ENCODE measurements at places on chromosomes 4 and X.

DNA sequence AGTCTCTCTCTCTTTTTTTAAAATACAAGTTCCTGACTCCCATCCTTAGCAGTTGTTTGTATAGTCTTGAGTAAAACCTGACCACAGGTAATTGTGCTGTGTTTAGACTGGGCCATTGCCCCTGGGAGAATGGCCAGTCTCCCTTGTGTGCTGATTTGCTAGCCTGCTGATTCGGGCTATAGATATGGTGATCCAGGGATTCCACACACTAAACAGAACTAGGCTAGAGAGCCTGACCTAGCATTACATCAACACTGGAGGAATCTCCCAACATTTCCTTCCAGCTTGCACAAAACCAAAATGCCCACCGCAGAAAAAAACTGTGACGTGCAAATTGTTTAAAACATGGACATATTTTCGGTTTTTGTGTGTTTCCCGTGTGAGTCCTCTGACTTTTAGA lies 5.1 kb downstream of the UPRT start:
- DNase-seq: no peak

DNA sequence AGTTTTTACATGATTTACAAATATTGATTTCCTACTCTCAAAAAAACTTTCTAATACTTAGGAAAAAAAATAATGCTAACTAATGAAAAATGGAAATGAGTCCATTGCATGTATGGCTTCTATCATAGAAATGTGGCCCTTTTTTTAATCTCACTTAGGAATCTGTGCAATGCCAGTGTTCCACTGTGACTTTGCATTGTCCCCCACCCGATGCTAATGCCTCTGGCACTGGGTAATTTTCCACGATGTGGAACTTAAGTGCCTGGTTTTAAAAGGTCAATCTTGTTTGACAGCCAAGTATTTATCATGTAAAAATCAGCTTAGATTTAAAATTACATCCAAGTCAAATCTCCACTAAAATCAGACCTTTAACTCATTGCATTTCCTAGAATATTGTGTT lies 53.1 kb downstream of the SPATA4 start:
- no peak for DNase-seq

DNA sequence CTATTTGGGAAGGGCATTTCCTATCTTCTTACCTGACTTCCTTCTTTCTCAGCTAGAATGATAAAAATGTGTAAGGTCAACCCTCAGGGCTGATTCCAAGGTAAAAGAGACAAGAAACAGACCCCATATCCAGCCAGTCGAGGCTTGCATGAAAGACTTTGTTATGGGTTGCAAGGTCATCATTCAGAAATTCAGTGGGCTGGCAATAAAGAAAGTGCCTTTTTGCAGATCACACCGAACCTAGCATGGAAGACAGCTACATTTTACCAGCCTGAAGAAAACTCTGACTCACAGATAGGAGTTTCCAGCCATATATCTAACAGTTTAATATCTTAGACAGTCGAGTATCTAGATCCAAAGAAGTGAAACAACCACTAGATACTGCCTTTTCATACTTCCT lies 87.4 kb downstream of the PDGFC start:
- no peak for DNase-seq

- no peak for DNase-seq
Measured at GRCh38 chr4:18057821-18058533, 36.4 kb upstream of the LCORL start.

DNA sequence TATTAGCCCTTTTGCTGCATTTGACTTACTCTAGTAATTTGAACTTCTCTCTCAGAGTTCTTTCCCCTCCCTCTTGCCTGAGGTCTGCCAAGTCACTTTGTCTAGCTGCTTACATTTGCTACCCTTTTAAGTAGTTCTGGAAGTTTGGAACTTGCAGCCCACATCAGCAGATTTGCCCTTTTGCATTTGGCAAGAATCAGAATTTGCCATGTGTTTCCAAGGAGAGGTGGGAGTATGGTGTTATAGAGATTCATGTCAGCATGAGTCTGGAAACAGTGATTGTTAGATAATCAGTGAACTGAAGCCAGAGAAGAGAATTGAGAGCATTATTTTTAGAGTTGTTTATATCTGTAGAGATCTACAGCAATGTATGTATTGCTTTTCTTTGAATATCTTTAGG lies 52.1 kb downstream of the KLHL34 start:
- no peak for DNase-seq

Data from stimulated activated CD8-positive, alpha-beta memory T cell treated with anti-CD3 and anti-CD28 coated beads, Interleukin-4, amount 100 ng/mL, for 4 hours (primary cell).